ENCODE measurements at places on chromosomes 5 and 9. TPM values are rescaled to one million over a fixed set of nuclear protein-coding genes. Genes with fewer than 3 reads are reported as not detected.
A peak's percentile ranks its signal among the peaks of the same experiment; 100 is the strongest.

DNA sequence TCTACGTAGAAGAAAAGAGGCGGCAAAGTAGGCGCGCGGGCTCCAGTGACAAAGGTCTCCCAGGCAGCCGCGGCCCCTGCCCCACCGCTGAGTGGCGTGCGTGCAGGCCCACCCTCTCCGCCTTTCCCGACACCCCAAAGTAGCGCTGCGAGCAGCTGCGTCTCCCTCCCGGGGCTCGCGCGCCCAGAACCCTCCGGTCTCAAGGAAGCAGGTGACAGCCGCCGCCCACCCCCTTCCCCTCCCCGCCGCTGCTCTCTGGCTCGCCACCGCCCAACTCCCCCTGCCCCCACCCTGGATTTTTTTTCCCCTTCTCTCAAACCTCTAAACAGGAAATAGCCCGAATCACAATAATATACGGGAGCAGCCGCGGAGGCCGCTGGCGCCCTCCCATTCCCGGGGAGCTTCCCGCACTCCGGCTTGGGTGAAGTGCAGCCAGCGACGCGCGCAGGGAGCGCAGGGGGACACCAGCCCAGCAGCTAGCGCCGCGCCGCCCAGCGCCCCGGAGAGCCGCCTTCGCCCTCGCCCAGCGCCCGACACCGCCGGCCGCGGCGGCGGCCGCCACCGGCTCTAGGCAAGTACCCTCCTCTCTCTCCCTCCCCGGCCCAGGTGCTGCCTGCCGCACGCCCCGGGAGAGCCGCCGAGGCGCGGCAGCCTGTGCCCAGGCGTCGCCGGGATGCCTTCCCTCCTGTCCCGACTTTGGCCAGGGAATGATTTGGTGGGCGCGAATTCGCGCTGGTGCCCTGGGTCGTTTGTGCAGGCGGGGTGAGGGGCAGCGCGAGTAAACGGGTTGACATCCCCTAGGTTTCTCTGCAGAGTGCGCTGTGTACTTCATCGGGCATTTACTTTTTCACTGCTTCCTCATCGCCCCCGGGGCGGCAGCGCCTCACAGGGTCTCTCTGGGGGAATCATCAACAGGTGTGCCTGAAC, 52.7 kb upstream of the TJP2 start:
- DNase-seq = peak; percentile 73

DNA sequence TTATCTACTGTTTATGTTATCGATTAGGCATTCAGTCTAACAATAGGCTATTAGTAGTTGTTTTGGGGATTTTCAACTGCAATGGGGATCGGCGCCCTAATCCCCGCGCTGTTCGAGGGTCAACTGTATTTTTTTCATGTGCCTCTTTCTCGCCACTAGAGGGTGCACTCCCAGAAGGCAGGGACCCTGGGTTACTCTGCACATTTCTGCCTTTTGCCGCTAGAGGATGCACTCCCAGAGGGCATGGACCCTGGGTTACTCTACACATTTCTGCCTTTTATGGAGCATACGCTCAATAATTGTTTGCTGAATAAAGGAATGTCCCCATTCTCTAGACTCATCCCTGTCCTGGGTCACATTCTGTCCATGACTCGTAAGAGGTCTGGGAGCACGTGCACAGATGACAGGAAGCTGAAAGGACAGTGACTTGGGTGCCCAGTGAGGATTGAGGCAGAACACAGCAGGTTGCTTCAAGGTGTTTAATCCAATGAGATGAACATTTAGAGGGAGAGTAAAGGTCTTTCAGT, 27.9 kb upstream of the RECK start:
- DNase-seq = peak; percentile 15

DNA sequence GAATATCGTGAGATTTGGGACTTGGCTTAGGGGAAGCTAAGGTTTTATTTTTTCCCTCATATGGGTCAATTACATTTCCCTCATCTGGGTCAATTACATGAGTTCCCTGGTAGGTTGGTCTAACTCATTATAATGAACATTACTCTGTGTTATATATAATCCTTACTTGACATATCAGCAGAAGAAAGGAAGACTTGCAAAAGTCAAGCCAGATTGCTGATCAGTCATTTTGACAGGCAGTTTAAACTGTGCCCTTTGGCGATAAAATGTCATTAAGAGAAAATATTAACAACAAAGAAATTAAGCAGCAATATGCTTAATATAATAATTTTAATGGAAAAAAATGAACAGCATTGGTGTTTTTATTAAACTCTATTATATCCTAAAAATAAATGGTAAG, 23.1 kb upstream of the TRPM3 start:
- no peak for DNase-seq

GRCh38 chr5:69242215-69242927, 7.7 kb downstream of the CDK7 start:
- no peak for DNase-seq

DNA sequence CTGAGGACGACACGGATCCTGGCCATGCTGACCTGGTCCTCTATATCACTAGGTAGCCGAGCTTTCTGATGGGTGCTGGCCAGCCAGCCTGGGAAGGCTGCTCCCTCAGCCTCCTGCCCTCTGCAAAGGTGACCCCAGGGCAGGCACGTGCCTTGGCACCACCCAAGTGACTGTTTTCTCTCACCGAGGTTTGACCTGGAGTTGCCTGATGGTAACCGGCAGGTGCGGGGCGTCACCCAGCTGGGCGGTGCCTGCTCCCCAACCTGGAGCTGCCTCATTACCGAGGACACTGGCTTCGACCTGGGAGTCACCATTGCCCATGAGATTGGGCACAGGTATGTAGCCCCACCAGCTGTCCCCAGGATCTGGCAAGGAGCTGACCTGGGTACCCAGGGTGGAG, 3.8 kb downstream of the ADAMTS13 start:
- DNase-seq = no peak

- no peak for DNase-seq
Measured at GRCh38 chr5:67493676-67494075, 297.1 kb upstream of the CD180 start.

DNA sequence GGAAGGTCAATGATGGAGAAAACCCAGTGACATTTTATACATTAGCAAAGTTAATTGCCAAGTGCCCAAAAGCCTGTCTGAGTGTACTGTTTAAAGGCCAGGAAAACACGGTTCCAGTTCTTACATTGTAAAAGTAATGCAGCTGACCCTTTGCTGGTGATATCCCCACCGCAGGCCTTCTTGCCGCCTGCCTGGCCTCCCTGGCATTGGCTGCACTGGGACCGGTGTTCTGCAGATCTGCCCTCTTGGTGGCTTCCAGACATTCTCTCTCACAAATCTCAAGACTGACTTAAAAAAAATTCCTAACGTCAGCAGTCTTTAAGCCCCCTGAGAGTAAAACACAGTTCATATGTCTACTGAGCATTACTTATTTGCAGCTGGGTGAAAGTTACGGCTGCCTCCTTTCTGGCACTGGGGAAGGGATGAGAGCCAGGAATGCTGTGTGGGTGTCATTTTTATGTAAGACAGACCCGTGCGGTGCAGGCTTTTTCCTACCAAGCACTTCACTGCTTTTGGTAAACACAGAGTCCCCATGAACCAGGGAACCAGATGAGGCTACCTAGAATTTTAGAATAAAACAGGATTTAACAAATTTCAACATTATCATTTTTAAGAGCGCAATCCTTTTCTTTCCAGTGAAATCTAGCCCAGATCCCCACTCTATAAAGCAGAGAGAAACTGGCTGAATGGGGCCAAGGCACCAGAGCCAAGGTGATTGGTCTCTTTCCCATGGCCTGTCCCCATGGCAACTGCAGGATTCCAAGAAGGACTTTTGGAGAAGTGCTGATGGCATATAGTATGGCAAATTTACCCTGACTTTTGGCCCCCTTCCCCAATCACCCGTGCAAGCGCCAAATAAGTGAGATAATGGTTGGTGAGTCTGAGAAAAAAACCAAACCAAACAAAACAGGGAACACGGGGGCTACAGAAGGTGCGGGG, 80.8 kb downstream of the LMNB1 start:
- DNase-seq = no peak

TICAM2 gene
- 1.8 TPM for total RNA-seq

PCDHGB3 gene
- total RNA-seq = not detected

WDR38 gene
- total RNA-seq = not detected

All from PC-9 (cell line).